Foreskin keratinocyte (primary cell): ENCODE measurements at places on chromosomes 13 and 19. TPM values are rescaled to one million over a fixed set of nuclear protein-coding genes. Genes with fewer than 3 reads are reported as not detected.

PSG3 gene
- not detected in 2 replicates for total RNA-seq

BRME1 gene
- 0.68 and 0.78 TPM in 2 replicates for total RNA-seq

TYK2 gene
- total RNA-seq: 94.7 and 97.5 TPM in 2 replicates

MBD3L3 gene
- not detected in 2 replicates for total RNA-seq

KCNC3 gene
- total RNA-seq: not detected in 2 replicates
